ENCODE measurements at places on chromosomes 12 and 14. TPM values are rescaled to one million over a fixed set of nuclear protein-coding genes. Genes with fewer than 3 reads are reported as not detected.

Gene MYO1H
- 0.25 TPM for polyA plus RNA-seq

- DNase-seq = no peak
Observed at GRCh38 chr14:60303745-60304144, 54.7 kb downstream of the PPM1A start.

GRCh38 chr14:88695870-88696269 lies 96.9 kb downstream of the EML5 start:
- DNase-seq = no peak

DNA sequence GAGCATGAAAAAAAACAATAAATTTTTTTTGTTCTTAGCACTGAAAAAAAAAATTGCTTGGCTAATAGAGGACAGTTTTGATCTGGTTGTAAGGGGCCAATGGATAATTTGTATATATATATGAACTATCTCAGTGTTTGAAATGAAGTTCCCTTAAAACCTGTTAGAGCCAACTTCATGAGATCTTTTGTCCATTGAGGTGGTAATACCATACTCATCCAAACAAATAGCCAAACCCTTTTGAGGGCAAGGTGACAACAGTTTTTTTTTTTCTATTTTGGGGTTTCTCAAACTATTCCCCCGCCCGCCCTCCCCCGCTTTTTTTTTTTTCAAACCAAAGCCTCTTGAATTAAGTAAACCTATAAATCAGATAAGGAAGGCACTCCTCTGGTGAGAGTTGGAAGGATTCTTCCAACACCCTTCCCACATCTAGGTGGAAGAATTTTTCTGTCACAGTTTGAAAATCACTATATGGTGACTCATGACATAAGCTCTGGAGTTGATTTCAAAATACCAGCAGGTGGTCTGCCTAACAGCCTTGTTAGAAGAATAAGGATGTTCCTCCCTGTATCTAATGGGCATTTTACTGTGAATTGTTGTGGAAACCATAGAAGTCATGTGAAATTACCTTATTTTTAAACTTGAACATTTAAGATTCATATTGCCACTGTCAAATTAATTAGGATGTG lies 10.2 kb downstream of the ARHGAP5 start:
- DNase-seq = no peak

DNA sequence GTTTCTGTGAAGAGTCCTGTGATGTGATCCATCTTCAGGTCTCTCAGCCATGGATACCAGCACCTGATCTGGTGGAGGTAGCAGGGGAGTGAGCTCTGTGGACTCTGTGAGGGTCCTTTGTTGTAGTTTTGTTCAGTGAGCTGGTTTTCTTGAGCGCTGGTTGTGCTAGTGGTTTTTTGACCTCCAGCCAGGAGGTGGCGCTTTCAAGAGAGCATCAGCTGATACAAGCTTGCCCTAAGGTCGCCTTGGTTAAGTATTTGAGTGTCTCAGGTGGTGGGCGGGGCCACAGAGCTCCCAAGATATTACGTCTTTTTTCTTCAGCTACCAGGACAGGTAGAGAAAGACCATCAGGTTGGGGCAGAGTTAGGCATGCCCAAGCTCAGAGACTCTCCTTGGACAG lies 139.7 kb downstream of the TTLL5 start:
- DNase-seq = no peak

Gene KCNK13
- 0.40 TPM for polyA plus RNA-seq

- DNase-seq = no peak
Observed at GRCh38 chr12:88725592-88726143, 145.4 kb upstream of the KITLG start.

Gene TESPA1
- polyA plus RNA-seq = 1.5 TPM

Gene SMOC1
- polyA plus RNA-seq = 4.2 TPM

Gene TBX3
- 34.4 TPM for polyA plus RNA-seq

Gene RDH12
- polyA plus RNA-seq = 1.2 TPM

DNA sequence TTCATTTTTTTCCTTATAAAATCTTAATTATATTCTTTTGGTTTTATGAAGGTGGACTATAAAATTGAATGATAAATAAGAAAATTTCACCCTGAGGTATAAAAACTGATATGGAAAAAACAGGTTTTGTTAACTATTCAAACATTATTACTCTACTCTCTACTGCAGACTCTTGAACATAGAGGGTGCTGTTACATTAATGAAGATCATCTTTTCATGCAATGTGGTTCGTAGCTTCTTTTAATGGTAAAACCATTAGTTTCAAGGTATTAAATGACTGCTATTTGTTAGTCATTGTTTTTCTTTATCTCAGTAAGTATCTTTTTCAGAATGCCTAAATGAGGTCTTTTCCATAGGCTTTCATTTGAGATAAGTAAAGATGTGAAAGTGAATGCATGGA lies 510.4 kb downstream of the SLC16A7 start:
- no peak for DNase-seq

DNA sequence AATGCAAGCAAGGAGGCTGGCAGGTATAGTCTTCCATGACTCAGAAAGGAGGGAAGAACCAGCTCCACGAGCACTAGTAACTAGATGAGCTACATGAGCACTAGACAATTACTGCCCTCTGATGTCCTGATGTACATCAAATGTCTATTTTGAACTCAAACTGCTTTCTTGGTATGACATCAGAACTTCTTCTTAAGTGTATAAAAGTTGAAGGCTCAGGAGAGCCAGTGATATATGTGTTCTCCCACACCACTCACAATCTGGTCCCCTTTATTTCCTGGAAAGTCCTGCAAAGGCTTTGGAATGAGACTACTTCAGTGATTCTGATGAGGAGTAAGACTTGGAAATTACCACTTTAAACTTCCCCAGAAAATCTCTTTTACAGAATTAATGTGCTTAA lies 18.5 kb upstream of the DHRS7 start:
- no peak for DNase-seq

- DNase-seq = no peak
Observed at GRCh38 chr14:69528143-69528542, 43.6 kb downstream of the PLEKHD1 start.

DNA sequence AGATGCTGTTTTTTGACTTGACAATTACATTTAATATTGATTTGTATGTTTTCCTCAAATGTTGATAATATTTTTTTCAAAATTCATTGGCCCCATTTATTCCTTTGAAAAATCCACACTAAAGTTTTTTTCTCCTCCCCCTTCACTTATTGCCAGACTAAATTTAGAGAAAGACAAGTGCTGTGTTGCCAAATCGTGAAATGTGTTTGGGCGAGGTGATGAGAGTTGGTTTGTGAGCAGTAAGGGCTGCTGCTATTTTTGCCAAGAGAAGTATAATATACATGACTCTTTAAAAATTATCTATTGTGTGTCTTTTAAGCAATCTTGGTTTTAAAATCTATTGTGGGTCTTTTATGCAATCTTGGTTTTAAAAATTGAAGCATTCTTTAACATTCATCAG lies 188.9 kb downstream of the PPFIA2 start:
- DNase-seq = no peak

Gene CCDC77
- 9.5 TPM for polyA plus RNA-seq

Gene KRT83
- not detected for polyA plus RNA-seq

GRCh38 chr12:26953447-26953846 lies 15.2 kb downstream of the FGFR1OP2 start:
- no peak for DNase-seq

DNA sequence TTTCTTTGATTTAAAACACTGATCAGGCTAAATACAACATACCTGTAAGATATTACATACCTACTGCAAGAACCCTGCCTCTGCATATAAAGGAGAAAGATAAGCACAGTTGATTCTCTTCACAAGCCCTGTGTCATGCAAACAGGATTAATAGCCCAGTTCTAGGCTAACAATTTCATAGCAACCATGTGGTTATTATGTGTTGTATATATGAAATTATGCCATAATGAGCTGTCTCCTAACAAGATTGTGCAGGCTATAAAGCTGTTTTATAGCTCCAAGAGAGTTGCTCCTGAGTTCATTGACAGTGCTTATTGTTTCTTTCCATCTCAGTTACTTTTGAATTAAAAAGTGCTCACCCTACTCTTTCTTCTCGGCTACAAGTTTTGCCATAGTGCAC lies 609.3 kb downstream of the DIO2 start:
- no peak for DNase-seq

GRCh38 chr14:47102472-47102871 lies 450.9 kb upstream of the RPL10L start:
- DNase-seq = no peak

Gene MEG3
- 6,647 TPM for polyA plus RNA-seq

DNA sequence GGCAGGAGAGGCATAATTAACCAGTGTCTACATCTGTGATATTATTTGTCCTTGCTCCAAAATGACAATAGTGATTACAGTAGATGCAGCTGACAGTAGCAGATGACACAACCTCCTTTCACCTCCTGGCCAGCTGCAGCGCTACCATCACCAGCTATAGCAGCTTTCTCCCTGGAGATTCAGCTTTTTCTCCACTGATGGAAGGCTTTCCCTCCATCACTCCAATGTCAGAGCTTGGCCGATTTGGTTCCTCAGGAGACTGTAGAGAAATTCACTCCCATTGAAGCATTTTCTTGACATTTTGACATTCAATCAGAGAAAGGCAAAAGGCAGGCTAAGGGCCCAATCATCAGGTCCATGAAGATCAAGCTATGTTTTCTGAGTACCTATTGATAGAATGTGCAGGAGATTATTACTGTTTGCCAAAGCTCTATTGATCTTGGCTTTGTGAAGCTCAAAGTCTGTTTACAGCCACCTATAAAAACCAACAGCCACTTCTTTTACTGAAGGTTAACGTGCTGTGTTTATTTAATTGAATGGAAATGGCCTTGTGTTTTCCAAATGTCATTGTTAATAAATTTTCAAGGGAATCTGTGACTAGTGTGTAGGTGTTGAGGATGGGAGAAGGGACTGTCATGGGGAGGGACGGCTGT lies 785.1 kb downstream of the DIO2 start:
- no peak for DNase-seq

- no peak for DNase-seq
Observed at GRCh38 chr14:33908540-33909223, 42.2 kb downstream of the EGLN3 start.

GRCh38 chr14:91835197-91835919 lies 32.0 kb downstream of the TC2N start:
- no peak for DNase-seq

DNA sequence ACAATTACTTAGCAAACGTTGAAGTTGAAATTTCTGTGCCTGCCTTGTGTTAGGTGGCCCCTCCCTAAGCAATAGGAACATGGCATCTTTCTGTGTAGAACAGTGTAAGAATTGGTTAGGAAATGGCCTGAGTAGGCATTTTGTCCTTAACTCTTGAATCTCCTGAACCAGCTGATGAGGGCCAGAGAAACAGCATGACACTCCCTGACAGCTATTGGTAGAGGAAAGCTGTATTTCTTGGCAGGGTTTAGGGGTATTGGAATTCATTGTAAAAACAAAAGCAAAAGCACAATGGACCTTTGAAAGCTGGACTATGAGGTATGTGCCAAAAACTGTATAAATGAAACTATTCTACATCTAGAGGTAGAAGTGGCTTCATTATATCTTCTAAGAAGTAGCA lies 40.6 kb upstream of the LRTM2 start:
- DNase-seq = no peak

Gene TSPAN8
- 1.3 TPM for polyA plus RNA-seq

DNA sequence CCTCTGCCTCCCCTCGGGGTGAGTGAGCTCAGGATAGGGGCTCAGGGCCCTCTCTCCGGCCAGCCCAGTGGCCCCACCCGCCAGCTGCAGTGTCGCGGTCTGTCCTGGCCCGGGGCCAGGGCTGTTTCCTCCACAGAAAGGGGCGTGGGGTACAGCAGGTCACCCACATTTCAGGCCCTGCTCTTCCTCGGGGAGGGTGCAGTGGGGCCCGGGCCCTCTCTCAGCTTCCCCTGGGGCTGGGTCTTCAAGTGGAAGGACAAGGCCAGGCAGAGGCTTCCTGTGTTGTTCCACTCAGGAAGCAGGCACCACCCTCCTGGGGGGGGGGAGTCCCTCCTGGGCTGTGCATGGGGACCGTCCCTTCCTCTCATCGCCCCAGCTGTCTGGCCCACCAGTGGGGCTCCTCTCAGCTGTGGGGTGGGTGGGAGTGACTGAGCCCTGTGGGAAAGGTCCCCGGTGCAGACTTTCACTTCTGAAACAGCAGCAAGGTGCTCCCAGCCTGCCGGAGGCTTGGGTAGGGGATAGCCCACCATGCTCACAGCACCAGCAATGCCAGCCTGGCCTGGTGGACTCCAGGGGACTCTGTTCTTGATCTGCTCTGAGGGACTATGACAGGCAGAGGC lies 3.7 kb downstream of the GPR132 start:
- no peak for DNase-seq

DNA sequence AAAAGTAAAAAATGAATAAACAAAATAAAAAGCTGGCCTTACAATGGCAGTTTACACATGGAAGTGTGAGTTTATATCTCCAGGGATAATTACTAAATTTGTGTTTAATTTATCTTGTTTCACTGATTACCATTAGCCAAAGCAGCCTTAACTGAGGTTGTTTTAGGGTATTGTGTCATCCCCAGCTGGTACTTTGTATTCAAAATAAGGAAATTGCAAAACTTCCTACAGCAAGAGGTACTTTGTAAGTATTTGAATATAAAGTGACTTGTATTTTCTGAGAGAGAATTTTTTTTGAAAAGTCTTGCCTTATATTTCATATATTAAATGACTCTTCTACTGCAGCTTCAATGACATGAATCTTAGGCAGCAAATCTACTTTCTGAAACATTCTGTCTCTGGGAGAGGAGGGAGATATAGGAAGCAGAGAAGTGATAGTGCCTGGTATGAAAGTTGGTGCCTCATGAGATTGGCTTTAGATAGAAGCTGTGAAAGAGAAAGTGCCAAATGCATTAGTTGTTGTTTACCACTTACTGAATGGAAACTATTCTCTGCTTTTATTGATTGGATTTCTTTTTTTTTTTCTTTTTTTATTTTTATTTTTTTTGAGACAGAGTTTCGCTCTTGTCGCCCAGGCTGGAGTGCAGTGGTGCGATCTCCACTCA lies 6.7 kb downstream of the FNTB start:
- DNase-seq = no peak

Gene WSCD2
- polyA plus RNA-seq = 1.7 TPM

GRCh38 chr14:53034688-53035230 lies 83.9 kb upstream of the FERMT2 start:
- DNase-seq = no peak

DNA sequence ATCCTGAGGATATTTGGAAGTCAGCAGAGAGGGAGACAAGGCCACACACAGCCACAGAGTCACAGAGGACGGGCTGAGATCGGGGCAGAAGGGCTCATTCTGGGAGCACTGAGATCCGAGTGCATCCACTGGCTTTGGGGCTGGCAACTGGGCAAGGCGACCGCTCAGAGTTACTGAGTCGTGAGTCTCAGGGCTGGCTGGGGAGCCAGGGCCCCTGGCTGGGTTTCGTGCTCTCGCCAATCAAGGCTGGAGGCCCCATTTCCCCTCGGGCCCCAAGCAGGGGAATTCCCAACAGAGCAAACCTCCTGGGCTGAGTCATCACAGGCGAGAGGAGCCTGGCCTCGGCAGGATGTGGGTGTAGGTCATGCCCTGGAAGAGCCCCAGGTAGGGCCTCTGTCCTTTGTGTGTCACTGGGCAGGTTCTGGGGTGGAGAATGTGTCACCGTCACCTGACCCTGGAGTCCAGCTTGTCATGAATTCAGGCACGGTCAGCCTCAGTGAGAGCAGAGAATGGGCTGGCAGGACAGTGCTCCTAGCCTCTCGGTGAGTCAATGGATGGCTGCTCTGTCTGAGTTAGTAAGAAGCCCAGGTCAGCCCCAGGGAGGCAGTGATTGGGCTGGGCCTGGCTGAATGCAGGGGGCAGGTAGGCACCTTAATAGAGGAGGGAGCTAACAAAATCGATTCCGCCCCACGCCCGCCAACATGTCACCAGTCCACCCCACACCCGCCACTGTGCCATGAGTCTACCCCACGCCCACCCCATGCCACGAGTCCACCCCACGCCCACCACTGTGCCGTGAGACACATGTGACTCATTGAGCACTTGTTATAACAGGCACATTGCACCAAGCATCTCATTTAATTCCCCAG lies 16.9 kb downstream of the ASB2 start:
- no peak for DNase-seq

Gene GLI1
- polyA plus RNA-seq = 8.2 TPM

Gene RNU6-7
- polyA plus RNA-seq = not detected

Gene GZMH
- 0.30 TPM for polyA plus RNA-seq

Gene GOLGA5
- 29.9 TPM for polyA plus RNA-seq

All from hindlimb muscle (tissue), 1 donor.